ENCODE measurements at places on chromosomes 1 and 21.

GRCh38 chr1:212267460-212267859 lies 17.8 kb upstream of the PPP2R5A start:
- DNase-seq: no peak

DNA sequence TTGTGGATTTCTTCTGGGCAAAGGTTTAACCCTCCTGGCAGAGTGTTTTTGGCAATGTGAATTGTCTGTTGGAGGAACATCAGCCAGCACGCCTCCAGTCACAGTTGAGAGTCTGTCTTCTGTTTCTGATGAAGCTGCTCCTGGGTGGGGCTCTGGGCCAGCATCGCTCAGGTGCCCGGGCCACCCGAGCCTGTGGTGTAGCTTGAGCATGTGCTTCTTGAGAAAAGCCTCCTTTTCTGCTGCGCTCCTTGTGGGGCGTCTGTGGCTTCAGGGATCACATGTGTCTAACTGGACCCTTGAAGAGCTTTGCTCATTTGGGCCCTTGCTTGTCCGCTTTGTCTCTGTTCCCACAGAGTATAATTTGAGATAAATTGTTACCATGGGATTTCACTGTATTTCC lies 7.2 kb downstream of the RER1 start:
- DNase-seq: no peak

DNA sequence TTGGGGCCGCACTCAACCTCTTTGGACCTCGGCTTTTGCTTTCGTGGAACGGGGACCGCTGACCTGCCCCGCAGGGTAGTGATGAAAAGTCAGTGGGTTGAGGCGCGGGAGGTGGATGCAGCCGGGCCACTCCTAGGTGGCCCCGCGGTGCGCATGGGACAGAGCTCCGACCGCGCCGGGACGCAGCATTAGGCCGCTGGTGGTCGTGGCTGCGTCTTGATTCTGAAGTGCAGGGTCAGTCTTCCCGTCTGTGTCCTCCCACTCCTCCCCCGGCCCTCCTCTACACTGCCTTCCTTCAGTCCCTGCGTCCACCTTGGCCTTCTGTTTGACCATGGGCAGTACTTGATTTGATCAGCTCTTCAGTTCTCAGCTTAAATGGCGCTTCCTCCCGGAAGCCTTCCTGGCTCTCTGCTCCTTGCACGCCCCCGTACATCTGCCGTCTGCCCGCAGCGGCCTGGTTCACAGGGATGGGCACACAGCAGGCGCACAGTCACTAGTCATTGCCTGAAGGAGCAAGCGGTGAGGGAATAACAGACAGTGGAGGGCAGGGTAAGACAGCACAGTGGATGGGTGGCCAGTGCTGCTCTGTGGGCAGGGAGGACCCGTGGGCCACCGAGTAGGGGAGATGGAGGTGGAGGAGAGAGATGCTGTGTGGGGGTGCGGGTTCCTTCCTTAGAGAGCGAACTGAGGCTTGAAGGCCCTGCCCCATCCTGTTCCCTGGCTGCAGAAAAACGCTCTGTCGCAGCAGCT lies 633 bp downstream of the THEMIS2 start:
- DNase-seq: no peak

- no peak for DNase-seq
Observed at GRCh38 chr21:27240839-27241238, 274.0 kb upstream of the ADAMTS5 start.

- DNase-seq: no peak
Observed at GRCh38 chr1:39220891-39221870, 16.7 kb downstream of the MACF1 start.

GRCh38 chr1:41381692-41382479 lies 20.7 kb downstream of the FOXO6 start:
- DNase-seq: no peak

DNA sequence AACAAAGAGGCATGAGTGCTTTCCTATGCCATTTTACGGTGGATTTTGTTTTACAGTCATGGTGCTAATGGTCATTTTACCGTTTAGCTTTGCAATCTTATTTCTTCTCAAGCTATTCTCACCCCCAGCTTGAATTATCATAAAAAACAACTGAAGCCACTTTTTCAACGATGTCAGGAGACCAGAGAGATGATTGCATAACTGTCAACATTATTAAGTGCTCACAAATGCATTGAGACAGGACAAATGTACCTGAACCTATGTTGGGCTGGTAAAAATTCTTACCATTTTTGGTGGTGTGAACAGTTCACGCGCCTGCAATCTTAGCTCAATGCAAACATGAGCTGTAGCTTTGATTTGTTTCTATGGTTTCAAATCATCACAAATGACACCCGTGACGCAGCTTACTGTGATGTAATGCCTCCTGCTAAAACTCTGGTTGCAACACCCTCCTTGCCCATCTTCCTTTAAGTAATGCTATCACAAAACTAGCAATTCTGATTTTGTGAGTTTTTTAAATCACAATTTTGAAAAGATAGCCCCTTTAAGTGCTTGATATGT lies 104.4 kb downstream of the UCHL5 start:
- DNase-seq: no peak

DNA sequence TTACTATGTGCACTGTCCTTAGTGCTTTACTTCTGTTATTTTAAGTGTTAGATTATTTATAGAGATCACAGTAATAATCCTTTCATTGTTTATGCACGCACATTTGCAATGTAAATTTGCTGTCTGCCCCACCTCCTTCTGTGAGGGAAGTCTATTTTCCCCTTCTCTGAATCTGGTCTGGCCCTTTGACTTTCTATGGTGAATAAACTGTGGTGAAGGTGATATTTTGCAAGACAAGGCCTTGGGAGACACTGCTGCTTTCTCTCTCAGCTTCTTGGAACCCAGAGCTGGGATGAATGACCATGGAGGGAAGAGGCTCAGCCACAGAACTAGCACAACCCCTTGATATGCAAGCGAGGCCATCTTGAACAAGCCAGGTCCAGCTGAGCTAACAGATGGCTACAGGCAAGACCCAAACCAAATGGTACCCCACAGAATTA lies 156.3 kb downstream of the ST6GALNAC3 start:
- DNase-seq: no peak

DNA sequence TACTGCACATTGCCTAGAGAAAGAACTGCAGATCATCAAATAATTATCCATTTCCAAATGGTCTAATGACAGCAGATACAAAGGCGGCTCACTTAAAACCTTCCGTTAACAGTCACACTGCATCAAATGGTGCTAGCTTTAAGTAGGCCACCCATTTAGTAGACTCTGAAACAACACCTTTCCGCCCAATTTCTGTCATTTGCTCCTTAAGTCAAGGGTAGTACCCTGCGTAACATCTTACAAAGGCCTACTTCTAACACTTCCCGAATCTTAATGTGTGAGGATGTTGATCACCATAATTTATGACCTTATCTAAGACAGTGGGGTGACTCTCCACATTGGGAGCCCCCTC lies 692 bp upstream of the RALGPS2 start:
- no peak for DNase-seq

DNA sequence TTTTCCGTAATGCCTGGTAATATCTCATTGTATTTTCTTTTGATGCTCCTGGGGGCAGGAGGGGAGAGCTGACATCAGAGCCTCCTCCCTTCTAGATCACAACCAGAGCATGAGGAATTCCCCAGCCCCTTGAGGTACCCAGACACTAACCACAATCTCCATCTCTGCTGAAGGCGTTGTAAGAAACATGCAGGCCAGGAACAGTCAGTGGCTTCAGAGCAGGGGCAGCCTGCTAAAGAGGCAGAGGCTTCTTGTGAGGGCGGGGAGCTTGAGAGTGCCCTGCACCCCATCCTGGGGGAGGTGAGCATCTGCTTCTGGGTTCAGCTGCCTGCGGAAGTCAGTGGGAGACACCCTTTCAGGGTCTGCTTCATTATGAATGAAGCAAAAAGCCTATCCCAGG lies 19.0 kb downstream of the MAPKAPK2 start:
- no peak for DNase-seq

- no peak for DNase-seq
Observed at GRCh38 chr1:63740432-63740831, 33.4 kb upstream of the ROR1 start.

- no peak for DNase-seq
Observed at GRCh38 chr1:161864577-161864976, 98.5 kb downstream of the ATF6 start.

DNA sequence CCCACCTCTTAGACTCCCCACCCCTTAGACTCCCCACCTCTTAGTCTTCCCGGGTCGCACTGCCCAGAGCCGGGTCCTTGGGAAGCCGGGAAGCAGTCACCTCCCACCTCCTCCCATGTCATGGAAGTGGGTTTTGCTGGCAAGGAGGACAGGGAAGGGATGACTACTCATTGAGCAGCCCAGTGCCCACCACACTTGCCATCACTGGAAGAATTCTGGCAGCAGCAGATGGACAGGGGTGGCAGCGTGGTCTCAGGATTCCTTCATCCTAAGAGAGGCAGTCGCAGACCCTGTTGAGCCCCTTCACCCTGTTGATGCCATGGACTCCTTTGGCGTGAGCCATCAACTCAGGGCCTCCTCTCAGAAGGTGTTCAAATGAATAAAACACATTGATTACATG lies 140.8 kb downstream of the PGBD5 start:
- DNase-seq: no peak

- no peak for DNase-seq
Observed at GRCh38 chr1:206738370-206739366, 31.9 kb upstream of the IL19 start.

DNA sequence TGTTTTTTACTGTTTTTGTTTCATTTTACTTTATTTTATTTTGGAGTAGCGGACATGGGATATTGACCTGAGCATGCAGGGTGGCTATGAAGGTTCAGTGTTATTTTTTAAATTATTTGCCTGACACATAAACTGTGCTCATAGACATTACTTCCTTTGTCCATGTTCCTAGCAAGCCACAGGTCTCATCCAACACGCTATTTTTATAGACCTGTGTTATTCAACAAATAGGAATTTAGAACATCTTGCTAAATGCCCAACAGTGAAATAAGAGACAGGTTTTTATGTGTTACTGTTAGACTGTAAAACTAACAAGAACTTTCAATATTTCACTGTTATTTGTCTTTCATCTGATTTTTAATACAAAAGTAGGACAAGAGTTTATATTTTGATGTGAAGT lies 756.4 kb downstream of the KCNT2 start:
- DNase-seq: no peak

- no peak for DNase-seq
Observed at GRCh38 chr21:37874904-37875780, 41.1 kb downstream of the KCNJ6 start.

- DNase-seq: no peak
Observed at GRCh38 chr1:100440075-100440809, 87.9 kb downstream of the CDC14A start.

DNA sequence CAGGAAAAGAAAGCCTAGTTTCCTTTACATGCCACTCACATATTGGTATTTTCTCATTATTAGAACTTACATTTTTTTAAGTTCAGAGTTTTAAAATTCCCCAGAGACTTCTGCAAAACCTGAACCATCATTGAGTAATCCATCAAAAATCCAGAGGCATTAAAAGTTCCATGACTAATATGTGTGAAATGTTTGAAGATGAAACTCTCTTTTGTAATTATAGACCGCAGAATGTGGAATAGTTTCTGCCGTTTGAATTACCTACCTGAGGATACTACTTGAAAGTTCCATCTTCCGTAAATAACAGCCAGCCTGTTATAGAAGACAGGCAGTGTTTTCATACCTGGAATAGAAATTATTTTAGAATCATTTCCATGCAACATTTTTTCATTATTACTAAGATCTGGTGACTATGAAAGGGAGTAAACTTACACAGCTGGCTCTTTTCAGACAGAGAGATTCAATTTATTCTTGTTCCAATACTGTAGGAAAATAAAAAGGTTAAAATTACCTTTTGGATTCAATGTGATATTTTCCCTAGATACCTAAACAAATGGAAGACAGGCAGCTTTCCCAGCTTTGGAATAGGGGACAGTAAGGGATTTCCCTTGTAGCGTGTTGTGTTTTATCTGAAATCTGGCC lies 131.4 kb downstream of the ST6GALNAC5 start:
- DNase-seq: no peak

DNA sequence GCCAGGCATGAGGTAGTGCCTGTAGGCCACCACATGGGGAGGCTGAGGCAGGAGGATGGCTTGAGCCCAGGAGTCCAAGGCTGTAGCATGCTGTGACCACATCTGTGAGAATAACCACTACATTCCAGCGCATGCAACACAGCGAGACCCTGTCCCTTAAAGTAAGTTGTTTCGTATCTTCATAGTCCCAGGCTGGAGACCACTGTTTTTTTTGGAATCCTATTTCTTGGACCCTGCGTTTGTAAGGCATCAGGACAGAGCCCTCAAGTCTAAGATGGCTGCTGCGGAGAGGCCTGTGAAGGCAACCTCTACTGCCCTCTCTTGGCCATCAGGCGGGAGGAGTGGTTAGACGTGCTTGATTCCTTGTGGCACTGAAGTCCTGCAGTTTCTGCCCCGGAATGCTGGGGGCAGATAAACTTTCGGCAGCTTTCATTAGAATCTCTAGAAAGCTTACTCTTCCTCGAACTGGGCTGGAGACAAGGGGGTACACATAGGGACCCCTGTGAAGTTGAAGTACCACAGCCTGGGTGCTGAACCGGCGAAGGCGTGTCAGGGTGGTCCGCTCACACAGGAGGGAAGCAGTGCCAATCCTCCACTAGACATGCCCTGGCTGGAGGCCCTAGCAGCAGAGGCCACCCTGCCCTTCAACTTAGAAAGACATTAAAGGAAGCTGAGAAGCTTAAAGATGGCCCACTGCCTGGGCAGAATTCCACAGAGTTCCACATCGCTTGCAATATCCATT lies 36.6 kb downstream of the RABIF start:
- DNase-seq: no peak

- no peak for DNase-seq
Observed at GRCh38 chr1:152907686-152908601, at the start of gene IVL. IVL (plus strand) TSS chr1:152908546; CDS start chr1:152909798, 1,252 bp downstream.

DNA sequence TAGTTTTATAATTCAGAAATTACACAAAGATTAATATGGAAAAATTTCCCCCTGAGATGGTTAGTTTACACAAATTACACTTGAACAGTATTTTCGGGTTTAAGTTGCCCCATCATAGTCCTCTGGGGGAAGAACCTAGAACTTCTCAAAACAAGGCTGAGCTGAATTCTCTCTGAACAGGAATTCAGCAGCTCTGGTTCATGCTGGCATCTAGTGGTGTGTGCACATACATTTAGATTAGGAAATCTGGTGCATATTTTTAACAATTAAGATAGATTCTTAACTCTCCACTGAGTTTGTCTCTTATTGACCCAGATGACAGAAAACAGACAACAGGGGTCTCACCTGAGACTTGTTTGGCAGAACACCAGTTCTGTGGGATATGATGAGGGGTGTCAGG lies 410.7 kb downstream of the DSCAM start:
- no peak for DNase-seq

GRCh38 chr1:193219391-193219790 lies 33.0 kb upstream of the B3GALT2 start:
- DNase-seq: no peak

GRCh38 chr1:206907304-206907991 lies 10.2 kb downstream of the IL24 start:
- no peak for DNase-seq

DNA sequence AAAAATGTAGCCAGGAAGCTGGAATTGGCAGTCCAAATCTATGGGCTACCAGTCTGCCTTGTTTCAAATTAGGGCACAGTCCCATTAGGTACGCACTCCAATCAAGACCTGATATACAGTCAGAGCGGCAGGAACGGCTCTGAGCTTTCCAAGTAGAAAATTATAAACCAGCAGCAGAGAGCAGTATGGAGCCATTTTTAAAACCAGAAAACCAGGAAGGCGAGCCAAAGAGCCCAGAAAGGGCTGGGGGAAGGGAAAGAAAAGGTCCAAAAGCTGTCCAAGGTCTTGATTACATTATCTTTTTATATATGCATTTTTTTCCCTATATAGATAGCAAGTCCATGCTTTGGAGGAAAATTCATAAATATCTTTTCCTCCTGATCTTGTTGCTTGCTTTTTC lies 719.0 kb downstream of the RWDD3 start:
- DNase-seq: peak; percentile 30

Measured in NCI-H1436 treated with DMSO at 0.1 percent for 48 hours (cell line).